Fibroblast of skin of abdomen (primary cell): ENCODE measurements at places on chromosomes 6 and 20.
A peak's percentile ranks its signal among the peaks of the same experiment; 100 is the strongest.

GRCh38 chr20:62818592-62819493, 2.0 kb downstream of the COL9A3 start:
- DNase-seq = no peak

DNA sequence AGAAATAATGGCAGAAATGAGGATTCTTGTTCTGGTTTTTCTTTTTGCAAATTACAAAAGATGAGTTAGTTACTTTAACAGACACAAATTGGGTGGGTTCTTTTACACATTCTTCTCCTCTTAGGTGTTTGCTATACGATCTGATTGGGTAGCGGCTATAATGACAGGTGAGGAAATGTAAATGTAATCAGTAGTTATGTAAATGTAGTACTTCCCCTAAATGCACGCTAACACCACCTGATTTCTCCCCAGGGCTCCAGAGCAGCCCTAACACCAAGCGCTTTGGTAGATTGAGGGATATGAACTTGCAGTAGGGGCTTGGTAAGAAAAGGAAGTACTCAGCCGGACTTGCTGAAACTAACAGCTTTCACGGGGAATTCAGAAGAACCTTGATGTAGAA, 499.4 kb upstream of the NOX3 start:
- DNase-seq = no peak

- DNase-seq = no peak
These were observed 150.6 kb upstream of the AFDN start for GRCh38 chr6:167676000-167676665.

GRCh38 chr20:46695892-46696291, 6.6 kb upstream of the TP53RK start:
- DNase-seq = peak; percentile 48

DNA sequence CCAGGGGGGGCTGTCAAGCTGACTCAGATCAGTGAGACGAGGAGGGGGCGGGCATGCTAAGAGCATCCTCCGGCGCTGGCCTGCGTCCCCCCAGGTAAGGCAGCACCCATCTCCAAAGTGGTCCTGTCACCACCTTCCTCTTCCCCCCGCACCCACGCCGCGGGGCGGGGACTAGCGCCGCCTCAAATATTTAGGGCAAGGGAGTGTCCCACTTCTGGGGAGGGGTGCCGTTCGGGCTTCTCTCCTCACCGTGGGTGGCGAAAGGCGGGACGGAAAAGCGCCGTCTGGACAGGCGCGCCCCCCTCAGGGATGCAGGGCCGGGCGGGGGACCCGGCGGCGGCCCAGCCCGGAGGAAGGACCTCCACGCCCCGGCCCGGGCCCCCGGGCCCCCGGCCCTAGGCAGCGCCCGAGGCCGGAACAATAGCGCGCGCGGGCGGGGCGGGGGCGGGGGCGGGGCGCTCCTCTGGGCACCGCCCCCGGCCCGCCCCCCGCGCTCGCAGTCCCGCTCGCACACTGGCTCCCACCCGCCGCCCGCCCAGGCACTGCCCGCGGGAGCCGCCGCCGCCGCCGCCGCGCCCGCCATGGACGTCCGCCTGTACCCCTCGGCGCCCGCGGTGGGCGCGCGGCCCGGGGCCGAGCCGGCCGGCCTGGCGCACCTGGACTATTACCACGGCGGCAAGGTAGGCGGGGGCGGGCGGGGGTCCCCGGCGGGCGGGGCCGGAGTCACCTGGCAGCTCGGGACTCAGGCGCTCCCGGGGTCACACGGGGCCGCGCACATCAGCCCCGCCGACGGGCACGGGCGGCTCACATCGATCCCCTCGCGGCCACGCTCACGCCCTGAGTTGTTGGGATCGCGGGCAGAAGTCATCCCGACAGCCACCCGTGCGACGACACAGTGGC, at the start of gene TOX2:
TOX2 (plus strand) TSS at position 542 of the 900 bp plus-strand sequence; CDS start at position 582, 40 bp downstream.
- peak; percentile 67 for DNase-seq

DNA sequence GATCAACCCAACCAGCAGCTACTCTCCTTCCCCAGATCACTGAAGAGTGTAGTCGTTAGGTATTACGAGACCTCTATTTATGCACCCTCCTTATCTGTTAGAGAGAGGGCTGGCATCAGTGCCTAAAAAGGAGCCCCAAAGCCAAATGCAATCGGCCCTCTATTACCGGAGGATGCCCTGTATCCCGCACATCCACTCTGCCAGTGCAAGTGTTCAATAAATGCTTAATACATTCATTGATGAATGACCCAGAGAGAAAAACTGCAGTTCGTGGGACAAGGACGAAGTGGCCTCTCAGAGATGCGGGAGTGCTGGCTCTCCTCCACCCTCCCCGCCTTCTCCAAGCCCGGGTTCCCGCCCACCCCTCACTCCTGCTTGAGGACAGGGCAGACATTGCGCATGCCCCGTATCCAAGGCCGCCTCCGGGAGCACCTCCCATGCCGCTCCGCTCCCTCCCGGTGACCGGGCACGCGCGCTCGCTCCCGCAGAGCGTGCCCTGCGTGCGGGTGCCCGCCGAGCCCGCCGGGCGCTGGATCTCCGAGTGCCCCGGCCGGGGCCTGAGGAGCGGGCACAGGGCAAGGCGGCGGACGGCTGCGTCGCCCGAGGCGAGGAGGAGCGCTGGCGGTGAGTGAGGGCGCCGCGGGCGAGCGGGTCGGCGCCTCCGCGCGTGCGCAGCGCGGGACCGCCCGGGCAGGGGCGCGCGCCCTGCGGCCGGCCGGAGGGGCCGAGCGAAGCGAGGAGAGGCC, 27.2 kb upstream of the BTBD3 start:
- DNase-seq = peak; percentile 90

- DNase-seq = no peak
These were observed 37.2 kb upstream of the PTPN1 start for GRCh38 chr20:50472693-50473664.

DNA sequence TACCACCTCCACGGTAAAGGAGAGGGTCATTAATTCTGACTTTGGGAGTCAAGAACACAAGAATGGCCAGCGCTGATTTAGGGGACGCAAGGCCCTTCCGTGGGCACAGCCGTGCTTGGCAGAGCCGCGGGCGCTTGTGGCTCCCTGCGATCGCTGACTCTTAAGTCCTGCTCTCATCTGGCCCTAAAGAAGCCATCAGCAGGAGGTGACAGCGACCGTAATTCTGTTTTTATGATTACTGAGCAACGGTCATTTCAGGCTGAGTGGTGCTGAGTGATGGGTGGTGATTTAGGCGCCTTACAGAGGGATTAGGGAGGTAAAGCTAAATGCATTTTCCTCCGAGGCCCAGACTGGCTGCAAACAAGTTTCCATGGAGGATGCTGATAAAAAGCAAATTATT, 364.6 kb upstream of the SULF2 start:
- DNase-seq = no peak

GRCh38 chr6:120274547-120274946, 925.0 kb upstream of the MAN1A1 start:
- no peak for DNase-seq

GRCh38 chr6:11018225-11018624, 25.9 kb downstream of the ELOVL2 start:
- no peak for DNase-seq

GRCh38 chr6:166777096-166777630, 150.1 kb upstream of the RPS6KA2 start:
- no peak for DNase-seq

- no peak for DNase-seq
These were observed 915 bp downstream of the TMEM63B start for GRCh38 chr6:44128020-44128917.

- no peak for DNase-seq
These were observed 148.2 kb upstream of the GGTLC1 start for GRCh38 chr20:24136659-24137246.

- no peak for DNase-seq
These were observed 857.6 kb upstream of the SLC35B3 start for GRCh38 chr6:9292975-9293374.

DNA sequence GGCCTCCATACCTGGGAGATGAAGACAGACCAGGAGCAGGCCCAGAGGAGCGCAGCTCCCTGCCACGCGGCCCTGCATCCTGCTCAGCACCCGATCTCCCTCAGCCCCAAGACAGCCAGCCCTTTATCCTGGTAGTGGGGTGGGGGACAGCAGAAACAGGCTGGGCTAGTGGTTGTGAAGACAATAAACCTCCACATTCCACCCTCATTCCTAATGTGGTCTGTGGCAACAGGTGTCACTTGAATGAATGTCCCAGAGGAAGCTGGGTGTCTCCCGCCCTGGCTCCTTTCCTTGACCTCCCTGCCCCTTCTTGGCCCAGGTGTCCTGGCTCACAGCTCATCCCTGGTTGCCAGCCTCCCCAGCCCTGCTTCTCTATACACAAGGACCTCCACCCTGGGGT, at the start of gene C6orf15:
C6orf15 (minus strand) TSS at position 98 of the 400 bp plus-strand sequence; CDS start at position 78, 20 bp downstream.
- no peak for DNase-seq

GRCh38 chr6:145073811-145074210, 661.5 kb downstream of the EPM2A start:
- DNase-seq = no peak

- no peak for DNase-seq
These were observed 7.5 kb upstream of the ELOVL4 start for GRCh38 chr6:79954849-79955248.

DNA sequence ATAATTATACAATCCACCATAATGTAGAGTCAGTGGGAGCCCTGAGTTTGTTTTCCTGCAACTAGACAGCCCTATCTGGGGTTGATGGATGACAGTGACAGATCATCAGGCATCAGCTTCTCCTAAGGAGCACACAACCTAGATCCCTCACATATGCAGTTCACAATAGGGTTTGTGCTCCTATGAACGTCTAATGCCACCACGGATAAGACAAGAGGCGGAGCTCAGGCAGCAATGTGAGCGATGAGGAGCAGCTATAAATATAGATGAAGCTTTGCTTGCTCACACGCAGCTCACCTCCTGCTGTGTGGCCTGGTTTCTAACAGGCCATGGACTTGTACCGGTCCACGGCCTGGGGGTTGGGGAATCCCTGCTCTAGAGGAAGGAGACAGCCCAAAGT, 25.9 kb downstream of the EDEM2 start:
- DNase-seq = no peak

GRCh38 chr20:4451487-4452081, 270.1 kb upstream of the PRND start:
- DNase-seq = no peak

DNA sequence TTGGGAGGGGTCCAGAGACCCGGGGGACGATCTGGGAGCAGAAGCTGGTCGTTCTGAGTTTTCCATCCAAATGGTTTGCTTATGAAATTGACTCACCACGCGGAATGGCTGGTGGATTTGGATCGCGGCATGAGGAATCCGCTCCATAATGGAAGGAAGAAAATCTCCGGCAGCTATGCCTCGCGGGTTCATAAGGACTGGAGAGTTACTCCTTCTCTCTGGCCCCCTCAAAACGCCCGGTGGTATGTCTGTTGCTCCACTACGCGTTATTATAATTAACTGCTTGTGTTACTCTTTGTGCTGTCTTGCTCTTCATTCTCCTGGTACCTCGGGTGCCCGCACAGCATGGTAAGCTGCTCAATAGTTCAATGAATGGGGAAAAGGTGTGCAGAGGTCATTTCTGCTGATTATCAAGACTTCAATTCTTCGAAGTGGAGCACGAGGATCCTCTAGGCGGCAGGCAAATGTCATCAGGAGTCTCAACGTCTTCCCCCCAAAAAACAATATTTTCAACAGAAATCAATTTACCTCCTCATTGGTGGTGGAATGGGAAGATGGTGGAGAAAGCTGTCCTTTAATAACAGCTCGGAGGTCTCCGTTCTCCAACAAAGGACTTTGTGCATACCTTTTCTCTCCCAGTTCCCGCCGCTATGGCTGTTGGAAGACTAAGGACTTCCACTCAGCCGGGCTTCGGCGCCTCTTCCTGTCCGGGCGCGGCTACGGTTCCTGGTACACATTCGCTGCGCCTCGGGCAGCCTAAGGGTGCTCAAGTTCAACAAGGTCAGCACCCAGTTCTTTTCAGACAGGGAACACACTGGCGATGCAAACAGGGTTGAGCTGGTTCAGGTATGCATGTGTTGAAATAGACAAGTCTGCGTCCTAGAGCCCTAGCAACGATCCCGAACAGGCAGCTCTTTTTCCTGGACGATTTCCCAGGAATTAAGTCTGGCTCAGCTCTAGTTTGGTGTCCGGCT, 9.2 kb upstream of the PRSS16 start:
- no peak for DNase-seq

- DNase-seq = no peak
These were observed 27.0 kb downstream of the DNAAF9 start for GRCh38 chr20:3380228-3381070.

DNA sequence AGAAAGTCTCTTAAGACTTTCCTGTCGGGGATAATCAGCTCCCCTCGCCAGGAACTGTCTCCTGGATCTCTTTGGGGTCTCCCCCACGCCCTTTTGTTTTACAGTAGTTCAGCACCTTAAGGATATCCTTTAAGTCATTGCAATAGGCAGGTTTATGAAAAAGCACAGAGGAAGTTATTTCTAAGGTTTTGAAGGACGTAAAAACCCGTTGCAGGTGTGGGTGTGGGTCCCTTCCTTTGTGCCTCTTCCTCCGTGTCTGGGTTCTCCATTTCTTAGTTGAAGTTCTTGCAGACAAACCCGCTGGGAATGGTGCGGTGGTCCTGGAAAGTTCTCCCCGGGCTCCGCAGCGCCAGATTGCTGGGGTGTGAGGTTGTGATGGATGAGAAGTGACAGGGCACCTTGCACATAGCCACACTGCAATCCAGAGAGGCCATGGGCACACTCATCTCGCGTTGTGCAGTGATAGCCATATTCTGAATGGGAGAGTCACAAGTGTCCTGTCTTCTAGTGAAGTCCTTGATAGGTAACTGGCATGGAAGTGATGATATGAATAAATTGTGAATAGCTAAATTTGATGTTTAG, 65.2 kb downstream of the GTF2H5 start:
- no peak for DNase-seq

- DNase-seq = peak; percentile 6
These were observed 664 bp upstream of the ACTR5 start for GRCh38 chr20:38747495-38748096.

DNA sequence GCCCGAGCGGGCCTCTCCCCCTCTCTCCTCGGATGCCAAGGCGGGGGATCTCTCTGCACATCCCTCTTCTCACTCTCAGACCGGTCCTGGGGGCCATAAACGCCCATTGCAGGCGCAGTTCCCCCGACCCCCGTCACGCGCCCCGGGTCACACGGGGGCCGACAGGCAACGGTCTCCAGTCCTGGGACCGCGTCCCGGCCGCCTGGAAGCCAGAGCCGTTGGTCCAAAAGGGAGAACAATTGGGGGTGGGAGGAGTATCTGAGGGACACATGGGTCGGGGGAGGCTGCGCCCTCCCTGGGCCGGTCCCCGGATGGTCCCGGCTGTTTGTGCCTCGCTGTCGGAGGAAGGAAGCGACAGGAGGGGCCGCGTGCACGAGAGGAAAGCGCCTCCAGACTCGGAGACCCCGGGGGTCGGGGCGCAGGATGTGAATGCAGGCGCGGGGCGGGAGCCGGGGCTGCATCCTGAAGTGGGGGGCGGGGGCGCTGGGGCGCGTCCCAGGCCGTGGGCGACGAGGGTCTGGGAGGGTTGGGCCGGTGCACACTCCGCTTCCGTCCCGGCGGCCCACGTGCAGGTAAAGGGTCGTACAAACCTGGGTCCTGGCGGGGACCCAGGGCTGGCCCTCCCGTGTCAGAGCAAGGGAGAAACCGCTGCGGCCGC, 903 bp downstream of the SLC4A11 start:
- no peak for DNase-seq

DNA sequence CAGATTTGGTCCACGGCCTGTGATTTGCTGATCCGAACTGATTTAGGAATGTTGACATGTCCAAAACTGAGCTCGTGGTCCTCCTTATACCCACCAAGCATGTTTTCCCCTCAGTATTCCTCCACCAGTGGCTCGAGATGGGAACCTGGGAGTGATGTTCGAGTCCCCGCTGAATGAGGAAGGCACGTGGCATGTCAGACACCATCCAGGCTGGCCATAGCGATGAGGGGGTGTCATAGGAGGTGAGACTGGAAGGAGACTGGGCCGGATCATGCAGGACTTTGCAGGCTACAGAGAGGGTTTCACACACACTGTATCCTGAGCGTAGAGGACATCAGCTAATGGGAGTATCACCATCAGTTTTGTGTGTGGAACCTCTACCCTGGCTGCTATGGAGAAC, 78.2 kb downstream of the TOX2 start:
- DNase-seq = no peak
